Central memory CD4-positive, alpha-beta T cell (primary cell): ENCODE measurements at places on chromosomes 2 and 18.

DNA sequence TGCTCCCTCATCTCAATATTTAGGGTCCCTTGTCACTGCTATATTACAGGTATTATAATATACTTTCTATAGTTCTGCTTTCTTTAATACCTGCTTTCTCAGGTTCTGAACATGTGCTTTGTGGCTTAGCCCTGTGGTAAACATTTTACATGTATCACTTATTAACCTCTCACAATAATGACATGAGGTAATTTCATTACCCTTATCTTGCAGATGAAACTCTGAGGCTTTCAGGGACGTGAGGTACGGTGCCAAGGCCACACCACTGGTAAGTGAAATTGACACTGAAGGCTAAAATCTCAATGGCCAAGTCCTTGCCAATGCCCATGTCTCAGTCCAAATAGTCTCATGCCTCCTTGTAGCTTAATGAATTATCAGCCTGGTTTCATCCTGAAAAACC, 21.7 kb downstream of the LINC00305 start:
- no peak for DNase-seq

- DNase-seq = no peak
Measured at GRCh38 chr18:39380186-39380725, 1814.7 kb upstream of the CELF4 start.

GRCh38 chr2:213766465-213766901, 482.2 kb downstream of the SPAG16 start:
- DNase-seq = no peak

- peak; percentile 66 for DNase-seq
Measured at GRCh38 chr2:207530160-207531031, 634 bp downstream of the CREB1 start.

DNA sequence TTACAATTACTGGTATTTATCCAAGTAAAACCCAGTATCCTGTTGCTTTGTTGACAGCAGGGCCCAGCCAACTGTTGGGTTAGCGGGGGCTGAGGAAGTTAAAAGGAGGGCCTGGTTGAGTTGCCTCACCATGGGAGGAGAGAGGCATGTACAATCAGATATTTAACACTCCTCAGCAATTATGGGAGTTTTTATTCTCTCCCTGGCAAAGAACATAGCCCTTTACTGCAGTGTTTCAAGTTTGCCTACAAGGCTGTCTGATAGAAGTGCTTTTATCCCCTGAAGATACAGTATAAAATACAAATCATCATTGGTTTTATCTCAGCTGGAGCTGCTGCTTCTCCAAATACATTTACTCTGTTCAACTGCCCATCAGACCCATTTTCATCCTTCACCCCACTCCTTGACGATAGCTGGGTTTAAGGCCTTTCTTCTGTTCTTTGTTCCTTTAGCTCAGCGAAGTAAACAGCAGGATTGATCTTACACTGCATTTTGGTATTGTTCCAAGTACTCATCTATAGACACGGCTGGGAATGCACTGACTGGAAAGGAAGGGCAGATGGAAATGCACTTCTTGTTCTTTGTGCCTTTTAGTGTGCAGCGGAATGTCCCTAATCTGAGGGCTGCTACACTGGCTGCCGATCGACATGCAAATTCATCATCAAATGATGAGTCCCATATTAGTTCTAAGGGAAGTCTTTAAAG, 402.5 kb upstream of the SPRED2 start:
- no peak for DNase-seq

DNA sequence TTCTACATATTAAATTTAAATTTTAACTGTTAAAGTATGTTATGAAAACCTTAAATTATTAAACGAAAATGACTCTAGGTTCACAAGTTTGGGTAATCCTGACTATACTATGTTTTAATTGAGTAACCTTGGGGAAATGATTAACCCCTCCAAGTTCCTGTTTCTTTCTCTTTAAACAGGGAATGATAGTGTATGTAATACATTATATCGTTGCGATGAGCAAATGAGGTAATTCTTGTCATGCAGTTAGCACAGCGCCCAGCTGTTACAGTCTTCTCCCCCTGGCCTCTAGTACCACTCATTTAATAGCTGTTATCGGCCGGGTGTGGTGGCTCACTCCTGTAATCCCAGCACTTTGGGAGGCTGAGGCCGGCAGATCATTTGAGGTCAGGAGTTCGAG, 80.4 kb downstream of the MTA3 start:
- DNase-seq = no peak

DNA sequence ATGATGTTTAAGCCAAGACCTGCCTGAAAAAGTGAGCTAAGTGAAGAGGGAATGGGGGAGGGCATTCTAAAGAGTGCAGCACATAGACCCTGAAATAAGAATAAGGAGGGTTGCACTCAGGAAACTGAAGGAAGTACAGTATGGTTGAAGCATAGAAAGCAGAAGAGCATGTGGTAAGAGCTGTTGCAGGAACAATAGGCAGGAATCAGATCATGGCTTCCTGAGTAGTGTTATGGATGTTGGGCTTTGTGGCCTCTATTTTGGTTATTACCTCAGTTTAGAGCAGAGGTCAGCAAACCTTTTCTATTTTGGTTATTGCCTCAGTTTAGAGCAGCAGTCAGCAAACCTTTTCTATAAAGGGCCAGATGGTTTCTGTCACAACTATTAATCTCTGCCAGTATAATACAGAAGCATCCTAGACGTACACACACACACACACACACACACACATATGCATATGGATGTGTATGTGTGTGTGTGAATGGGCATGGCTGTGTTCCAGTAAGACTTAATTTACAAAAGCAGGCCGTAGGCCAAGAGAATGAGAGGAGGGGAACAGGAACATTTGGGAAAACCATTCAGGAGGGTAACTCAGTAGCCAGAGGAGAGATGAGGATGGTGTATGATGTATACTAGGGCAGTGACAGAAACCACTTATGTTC, 91.1 kb upstream of the MYO3B start:
- no peak for DNase-seq

DNA sequence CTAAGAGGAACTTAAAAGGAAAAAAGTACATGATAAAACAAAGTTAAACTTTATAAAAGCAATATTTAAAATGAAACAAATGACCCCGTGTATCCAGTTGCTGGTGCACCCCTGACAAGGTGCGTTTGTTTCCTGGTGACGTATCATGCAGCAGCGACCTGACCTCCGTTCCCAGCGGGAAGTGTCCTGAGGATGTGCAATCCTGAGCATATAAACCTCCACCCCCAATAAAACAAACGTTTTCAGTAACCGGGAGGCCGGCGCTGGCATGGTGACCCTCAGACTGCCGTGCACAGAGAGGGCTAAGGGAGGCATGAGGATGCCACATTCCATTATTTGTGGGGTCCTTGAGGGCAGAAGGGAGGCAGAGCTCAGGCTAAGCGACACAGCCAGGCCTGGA, 14.8 kb downstream of the SLC66A2 start:
- no peak for DNase-seq

DNA sequence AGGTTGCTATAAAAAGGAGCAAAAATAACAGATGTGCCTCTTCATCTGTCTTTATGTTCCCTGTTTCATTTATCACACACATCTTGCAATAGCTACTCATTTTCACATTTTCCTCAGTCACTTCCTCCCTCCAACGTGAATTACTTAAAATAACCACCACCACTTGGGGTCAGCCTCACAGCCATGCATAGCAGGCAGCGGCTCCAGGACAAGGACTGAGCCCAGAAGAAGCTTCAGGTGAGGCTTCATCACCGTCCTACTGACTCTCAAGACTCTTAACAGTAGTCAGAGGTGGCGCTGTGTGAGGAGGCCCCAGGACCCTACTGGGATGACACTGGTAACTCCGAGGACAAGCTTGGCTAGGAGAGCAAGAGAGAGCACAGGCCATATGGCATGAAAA, 15.5 kb upstream of the ST8SIA5 start:
- DNase-seq = no peak
